ENCODE measurements at places on chromosomes 1 and 21. TPM values are rescaled to one million over a fixed set of nuclear protein-coding genes. Genes with fewer than 3 reads are reported as not detected.

The MTARC2 gene
- total RNA-seq: 19.0 TPM

The ESPN gene
- total RNA-seq: 0.47 TPM

DNA sequence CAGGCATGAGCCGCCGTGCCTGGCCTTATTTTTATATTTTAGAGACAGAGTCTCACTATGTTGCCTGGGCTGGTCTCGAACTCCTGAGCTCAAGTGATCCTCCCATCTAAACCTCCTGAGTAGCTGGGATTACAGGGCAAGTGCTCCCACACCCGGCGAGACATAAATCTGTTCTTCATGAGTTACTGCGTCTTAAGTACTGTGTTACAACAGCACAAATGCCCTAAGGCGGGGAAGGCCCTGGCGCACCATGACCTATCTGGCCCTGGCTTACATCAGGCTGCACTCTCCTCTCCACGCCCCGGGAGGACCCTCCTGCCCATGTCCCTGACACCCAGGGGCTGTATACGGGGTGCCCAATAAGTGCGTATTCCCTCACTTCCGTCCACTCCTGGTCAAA lies 4.3 kb downstream of the GPR153 start:
- no peak for ATAC-seq

- ATAC-seq: no peak
Measured at GRCh38 chr1:40637470-40638007, 27.9 kb downstream of the RIMS3 start.

DNA sequence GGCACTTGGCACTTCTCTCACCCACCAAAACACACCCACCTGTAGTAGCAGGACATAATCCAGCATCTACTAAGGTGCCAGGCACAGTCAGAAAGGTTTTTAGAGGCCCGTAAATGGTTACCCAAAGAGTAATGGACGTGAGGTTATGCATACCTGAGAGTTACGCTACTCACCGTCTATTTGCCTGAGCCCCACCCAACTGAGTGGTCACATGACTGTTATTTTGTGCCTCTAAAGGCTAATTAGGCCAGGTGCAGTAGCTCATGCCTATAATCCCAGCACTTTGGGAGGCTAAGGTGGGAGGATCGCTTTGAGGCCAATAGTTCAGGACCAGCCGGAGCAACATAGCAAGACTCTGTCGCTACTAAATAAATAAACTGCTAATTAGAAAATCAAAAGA lies 11.0 kb downstream of the LMX1A start:
- no peak for ATAC-seq

DNA sequence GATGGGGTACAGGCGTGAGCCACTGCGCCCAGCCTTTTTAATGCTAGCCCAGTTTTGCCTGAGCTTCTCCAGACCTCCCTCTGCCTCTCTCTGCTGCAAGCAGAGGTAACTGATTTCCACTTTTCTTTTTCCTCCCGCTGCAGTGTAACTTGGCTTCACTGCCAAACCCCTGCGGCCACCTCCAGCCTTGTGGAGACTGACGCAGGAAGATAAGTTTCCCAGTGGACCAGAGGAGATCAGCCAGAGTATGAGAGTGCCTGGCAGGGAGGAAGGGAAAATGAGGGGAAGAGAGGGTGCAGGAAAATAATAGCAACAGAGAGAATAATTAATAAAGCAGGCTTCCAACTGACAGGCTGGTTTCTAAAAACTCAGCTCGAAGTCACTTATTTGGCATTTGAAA lies 143.7 kb downstream of the PCNX2 start:
- no peak for ATAC-seq

GRCh38 chr21:42701706-42702456 lies 48.5 kb downstream of the PDE9A start:
- no peak for ATAC-seq

DNA sequence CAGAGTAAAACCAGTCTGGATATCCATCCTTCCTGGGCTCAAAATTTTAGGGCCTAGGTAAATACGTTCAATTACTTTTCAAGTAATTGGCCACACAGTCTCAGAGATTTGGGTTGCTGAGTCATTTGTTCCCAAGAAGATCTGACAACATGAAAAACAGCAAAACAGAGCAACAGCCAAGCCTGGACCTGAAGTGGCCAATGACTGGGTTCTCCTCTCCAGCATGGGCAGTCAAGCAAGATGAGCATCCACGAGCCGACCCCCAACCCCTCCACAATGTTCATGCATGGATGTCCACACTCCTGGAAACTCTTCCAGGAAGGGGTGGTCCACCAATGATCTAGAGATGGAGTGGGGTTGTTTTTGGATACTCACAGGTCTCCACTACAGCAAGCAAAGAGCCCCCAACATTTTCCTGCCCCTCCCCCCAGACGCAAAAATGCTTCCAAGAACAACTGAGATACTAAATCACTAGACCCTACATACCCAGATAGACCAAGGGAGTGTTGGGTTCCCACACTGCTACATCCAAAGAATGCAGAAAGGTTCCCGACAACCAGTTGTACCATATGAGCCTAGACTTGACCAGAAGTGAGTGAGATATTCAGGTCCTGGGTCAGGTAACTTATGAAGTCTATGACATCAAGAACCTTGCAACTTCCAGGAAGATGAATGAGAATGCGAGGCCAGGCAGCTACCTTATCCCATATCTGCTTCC lies 73.0 kb downstream of the CD46 start:
- peak; percentile 7 for ATAC-seq

DNA sequence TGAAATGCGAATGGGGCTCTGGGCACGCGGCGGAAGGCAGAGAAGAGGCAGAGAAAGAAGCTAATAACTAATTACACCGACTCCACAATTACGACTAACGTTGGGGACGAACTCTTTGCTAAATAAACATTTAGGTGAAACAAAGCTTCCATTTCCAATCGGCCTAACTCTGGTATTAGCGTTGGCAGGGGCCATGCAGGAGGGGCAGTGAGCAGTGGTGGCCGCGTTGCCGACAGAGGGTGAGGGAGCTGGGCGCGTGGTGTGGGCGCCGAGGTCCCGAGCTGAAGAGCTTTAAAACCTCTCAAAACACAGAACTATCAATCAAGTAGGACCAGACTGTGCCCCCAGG lies 553 bp upstream of the NDUFV3 start:
- peak; percentile 32 for ATAC-seq

Measured in gastroesophageal sphincter (tissue), 4 donors.